ENCODE measurements at places on chromosomes 12 and 14. TPM values are rescaled to one million over a fixed set of nuclear protein-coding genes. Genes with fewer than 3 reads are reported as not detected.

The KIF26A gene
- 0.01 TPM for polyA plus RNA-seq

The CD4 gene
- 50.8 TPM for polyA plus RNA-seq

The GDF3 gene
- polyA plus RNA-seq, result not detected

The LHX5 gene
- not detected for polyA plus RNA-seq

The CACNA1C gene
- polyA plus RNA-seq, result 5.4 TPM

The YLPM1 gene
- 13.6 TPM for polyA plus RNA-seq

The CLEC7A gene
- polyA plus RNA-seq, result not detected

The SELPLG gene
- polyA plus RNA-seq, result 3.0 TPM

The CLEC12A gene
- not detected for polyA plus RNA-seq

The FOXN4 gene
- polyA plus RNA-seq, result not detected

The ASB2 gene
- 1.5 TPM for polyA plus RNA-seq

The ZNF140 gene
- polyA plus RNA-seq, result 17.4 TPM

All from fibroblast of lung (primary cell).